NCI-H510A (cell line): ENCODE measurements at places on chromosomes 1 and 21.

DNA sequence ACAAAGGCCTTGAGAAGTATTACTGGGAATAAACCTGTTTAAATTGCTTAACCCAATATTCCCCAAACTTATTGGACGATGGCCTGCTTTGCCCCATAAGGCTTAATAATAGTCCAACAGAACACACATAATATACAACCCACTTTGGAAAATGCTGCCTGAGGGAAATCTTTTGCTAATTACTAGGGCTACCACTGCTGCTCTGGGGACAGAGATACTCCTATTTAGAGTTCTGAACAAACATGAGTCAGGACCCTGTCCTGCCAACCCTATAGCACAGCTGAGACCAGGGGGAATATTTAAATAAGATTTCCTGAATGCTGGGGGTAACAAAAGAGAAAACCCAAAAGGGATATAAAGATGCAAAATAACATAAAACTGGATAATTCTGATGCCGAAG lies 139.1 kb downstream of the BRINP2 start:
- no peak for DNase-seq

DNA sequence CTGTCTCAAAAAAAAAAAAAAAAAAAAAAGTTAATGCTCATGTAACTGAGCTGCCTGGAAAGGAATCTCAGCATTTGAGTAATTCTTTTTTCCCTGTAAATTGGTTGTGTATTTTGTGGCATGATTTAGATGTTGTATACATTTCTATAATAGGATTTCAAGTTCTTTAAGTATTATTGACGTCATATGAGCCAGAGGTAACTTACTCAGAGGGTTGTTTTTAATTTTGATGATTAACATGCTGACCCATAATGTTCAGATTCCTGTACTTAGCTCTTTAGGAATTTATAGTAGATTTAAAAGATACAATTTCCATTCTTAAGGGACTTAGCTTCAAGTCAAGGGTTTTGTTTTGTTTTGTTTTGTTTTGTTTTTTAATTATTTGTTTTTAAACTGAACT lies 120.4 kb downstream of the CACHD1 start:
- no peak for DNase-seq

GRCh38 chr1:184860985-184861754 lies 106.5 kb upstream of the EDEM3 start:
- no peak for DNase-seq

DNA sequence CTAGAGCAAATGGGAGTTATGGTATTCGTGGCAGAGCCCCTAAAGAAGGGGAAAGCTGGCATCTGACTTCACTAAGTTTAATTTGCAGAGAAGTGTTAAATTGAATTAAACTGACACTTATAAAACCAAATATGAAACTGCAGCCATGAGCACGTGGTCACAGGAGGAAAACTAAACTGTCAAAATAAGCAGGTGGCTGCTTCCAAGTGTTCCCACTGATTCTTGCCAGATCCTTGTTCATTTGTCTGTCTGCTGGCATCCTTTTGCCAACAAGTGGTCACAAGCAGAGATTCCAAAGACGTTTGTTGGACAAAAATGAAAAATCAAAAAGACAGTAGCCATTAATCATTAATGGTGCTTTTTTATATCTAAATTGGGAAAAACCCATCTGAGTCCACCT lies 6.5 kb upstream of the CELA2B start:
- no peak for DNase-seq

- DNase-seq, result no peak
Measured at GRCh38 chr1:118360817-118361216, 175.8 kb upstream of the SPAG17 start.
